Amygdala (tissue), 56 donors: ENCODE measurements at places on chromosomes 6 and 20.
A peak's percentile ranks its signal among the peaks of the same experiment; 100 is the strongest.

GRCh38 chr6:44002593-44003344 is 124.5 kb downstream of the MRPL14 start:
- DNase-seq, result no peak

GRCh38 chr6:168153553-168153952 is 74.5 kb upstream of the FRMD1 start:
- DNase-seq, result no peak

DNA sequence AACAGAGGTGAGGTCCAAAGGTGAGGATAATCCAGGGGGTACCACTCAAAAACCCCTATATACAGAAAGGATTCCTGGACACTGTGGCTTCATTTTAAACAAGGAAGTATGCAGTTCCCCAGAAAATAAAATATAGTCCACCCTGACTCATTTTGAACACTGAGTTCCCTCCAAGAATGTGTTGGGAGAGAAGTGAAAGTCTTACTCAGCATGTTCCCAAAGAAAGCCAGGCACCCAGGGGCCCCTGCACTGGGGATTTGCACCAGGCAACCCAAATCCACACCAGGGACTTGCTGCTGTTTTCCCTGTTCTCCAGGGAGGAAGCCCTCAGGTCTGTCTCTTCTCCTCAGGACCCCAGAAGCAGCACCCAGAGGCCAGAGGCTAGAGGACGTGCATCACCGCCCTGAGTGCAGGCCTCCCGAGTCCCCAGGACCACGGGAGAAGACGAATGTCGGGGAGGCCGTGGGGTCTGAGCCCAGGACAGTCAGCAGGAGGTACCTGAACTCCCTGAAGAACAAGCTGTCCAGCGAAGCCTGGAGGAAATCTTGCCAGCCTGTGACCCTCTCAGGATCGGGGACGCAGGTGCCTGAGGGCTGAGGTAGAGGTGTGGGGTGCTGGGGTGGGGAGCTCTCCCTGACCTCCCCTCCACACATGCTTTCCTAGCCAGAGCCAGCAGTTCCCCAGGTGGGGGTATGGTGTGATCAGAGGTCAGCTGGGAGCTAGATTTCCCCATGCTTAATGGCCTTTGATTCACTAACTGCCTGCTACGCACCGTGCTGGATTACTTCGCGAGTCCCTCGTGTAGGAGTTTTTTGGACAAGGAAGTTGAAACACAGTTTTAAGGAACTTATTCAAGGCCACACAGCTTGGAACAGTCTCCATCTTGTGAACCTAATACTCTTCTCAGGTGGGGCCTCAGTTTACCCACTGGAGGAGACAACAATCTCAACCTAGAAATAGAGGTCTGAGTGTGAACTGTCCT is 3.3 kb downstream of the FGD2 start:
- no peak for DNase-seq

DNA sequence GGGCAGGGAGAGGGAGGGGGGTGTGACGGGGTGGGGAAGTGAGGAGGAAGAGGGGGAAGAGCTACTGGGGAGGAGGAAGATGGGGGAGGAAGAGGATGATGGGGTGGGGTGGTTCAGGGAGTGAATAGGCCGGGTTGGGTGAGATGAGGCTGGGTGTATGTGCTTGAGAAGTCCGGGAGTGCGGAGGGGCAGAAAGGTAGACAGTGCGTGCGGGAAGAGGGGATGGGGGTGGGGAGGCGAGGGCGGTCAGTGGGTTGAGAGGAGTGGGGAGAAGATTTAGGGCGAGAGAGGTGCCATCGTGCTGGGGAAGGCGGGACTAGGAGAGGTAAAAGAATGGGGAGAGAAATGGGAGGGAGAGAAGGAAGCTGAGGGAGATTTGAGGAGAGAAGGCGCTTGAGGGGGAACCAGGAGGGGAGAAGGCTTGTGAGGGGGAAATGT is 30.9 kb upstream of the NOTCH4 start:
- peak; percentile 26 for DNase-seq

- no peak for DNase-seq
Observed at GRCh38 chr20:1045860-1046418, 43.8 kb upstream of the RSPO4 start.

- DNase-seq, result no peak
Observed at GRCh38 chr6:97712751-97713150, 429.7 kb upstream of the MMS22L start.

DNA sequence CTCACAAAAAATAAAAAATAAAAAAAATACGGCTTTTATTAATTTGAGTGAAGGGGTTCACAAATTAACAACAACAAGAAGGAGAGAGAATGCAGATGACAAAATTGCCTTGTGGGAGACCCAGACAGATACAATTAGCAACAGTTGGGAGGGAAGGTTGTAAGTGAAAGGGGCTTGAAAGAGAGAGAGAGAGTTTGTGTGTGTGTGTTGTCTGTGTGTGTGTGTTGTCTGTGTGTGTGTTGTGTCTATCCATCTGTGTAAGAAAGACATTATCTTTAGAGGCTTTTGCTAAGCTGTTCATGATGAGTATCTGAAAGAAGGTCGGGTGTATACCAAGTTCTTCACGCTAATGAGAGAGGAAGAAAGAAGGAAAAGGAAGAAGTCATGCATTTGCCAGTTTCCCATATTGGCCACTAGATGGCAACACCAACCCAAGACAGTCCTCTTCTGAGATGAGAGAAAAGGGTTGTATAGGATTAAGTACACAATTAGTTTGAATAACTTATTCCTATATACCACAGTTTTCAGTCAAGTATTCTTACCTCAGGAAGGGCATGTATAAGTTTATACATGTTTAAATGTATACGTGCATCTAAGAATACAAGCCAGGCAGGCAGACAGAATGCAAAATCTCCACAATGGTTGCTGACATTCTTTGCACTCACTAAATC is 63.7 kb upstream of the CD2AP start:
- peak; percentile 26 for DNase-seq

DNA sequence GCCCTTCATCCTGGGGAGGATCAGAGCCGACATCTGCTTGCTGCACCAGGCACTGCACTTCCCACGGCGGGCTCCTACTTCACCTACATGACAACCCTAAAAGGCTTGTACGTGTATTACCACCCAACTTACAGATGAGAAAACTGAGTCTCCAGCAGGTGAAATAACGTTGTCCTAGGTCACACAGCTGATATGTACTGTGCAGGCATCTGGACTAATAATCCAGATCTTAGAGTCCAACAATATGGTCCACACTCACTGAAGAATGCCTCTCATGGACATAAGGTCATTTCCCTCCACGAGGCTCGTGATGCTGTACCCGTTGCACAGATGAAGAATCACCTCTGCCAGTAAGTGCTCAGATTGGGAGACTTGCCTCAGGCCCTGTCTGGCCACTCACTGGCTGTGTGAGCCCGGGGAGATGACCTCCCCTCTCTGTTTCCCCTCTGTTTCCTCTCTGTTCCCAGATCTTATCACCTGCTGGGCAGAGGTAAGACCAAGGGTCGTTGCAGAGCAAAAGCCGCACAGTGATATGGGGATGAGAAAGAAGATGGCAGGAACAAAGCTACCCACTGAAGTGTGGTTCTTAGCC is 32.1 kb downstream of the TGM2 start:
- no peak for DNase-seq

GRCh38 chr6:158645064-158646022 is 800 bp upstream of the DYNLT1 start:
- DNase-seq, result no peak

DNA sequence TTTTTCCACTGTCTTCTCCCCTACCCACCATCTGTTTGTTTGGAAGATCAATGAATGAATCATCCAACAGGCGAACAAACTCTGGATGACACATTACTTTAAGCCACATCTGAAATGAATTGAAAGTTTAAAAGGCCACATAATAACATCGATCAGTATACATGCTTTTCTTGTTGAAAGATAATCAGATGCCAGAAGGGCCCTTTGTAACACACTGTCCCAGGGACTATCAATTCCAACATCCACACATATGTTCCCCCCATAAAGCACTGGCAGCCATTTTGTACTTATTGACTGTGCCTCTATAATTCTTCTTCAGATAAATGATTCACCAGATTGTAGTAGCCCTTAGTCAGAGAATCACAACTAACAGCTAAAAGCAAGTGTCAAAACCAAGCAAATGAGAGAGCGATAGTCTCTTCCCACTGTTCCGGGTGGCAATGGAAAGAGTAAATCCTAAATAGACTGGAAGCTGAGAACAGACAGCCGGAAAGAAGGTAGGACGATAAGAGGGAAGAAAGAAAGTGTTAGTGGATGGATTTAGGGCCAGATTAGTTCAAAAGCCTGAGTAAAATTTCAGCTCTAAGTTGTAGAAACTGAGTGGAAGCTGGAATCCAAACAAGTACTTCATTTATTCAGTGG is 184.9 kb upstream of the TENT5A start:
- DNase-seq, result no peak

GRCh38 chr20:62305765-62306413 is 3.1 kb downstream of the ADRM1 start:
- DNase-seq, result no peak

DNA sequence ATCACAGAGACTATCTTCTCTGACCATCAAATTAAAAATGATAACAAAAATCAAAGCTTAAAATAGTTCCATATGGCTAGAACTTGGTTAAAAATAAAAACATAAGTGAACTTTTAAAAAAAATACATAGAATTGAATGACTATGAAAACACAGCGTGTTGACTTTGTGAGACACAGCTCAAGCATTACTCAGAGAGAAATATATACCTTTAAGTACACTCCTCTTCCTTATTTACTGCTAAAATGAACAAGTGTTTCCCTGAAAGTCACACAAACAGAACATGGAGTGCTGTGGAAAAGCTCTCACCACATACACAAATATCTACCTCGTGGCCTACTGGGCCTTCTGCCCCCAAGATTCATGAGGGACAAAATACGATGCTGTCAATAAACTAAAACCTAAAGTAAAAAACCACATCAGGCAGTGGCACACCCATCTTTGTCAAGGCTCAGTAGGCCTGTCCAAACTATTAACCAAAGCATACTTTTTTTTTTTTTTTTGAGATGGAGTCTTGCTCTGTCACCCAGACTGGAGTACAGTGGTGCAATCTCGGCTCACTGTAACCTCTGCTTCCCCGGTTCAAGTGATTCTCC is 7.5 kb downstream of the FAXC start:
- no peak for DNase-seq

GRCh38 chr6:159061805-159062563 is 17.2 kb upstream of the TAGAP start:
- DNase-seq, result no peak

- DNase-seq, result no peak
Observed at GRCh38 chr6:133958791-133959190, 5.8 kb downstream of the TBPL1 start.

GRCh38 chr20:55406891-55407290 is 598.4 kb downstream of the CBLN4 start:
- DNase-seq, result no peak

GRCh38 chr20:13772529-13772928 is 12.2 kb downstream of the ESF1 start:
- DNase-seq, result no peak
